ENCODE measurements at places on chromosomes 6 and 20.

- DNase-seq = no peak
Measured at GRCh38 chr20:1301031-1301529, 27.9 kb downstream of the SDCBP2 start.

GRCh38 chr6:132414761-132415160, 13.5 kb upstream of the MOXD1 start:
- DNase-seq = no peak

DNA sequence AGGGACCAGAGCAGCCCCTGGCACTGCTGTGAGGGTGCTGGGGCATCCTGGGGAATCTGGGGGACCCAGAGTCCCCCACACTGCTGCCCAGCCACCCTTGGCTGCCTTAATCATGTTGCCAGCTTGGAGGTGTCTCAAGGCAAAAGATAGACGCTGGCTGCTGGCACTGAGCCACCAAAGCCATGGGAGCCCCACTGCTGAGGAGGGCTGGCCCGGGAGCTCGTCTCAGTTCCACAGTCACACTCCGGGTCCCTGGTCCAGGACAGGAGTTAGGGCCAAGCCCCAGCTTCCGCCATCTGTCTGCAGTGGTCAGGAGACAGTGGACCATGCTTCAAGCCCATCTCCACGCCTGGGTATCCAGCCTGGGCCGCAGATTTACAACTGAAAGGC, 41.0 kb upstream of the HMGA1 start:
- DNase-seq = no peak

DNA sequence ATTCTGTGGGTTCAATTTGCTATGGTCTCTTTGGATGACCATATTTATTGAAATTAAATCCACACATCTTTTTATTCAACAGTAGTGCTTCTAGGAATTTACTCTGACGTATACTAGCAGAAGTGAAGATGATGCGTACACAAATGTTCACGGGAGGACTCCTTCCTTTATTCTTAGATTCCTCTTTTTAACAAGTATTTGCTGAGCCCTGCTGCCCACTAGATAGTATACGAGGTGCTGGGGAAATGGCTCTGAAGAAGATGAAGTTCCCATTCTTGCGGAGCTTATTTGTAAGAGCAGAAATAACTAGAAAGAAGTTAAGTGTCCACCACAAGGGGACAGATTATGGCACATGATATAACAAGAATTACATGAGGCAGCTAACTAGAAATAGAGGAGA, 145.2 kb downstream of the DOK5 start:
- no peak for DNase-seq

DNA sequence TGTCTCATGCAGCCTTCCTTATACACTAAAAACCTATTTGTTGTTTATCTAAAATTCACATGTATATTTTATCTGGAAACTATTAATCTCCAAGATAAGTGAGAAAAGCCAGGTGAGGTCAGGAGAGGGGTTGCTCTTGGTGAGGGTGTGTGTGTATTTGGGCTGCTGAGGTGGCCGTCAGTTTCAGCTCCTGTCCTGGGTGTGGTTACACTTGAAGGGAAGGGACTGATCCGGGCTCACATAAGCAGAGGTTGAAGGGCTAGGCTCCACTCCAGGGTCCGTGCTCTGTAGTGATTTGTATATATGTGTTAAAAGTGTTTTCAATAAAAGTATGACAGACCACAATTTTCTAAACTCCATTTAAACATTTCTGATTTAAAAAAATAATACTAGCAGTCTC, 13.5 kb upstream of the SNAI1 start:
- no peak for DNase-seq

DNA sequence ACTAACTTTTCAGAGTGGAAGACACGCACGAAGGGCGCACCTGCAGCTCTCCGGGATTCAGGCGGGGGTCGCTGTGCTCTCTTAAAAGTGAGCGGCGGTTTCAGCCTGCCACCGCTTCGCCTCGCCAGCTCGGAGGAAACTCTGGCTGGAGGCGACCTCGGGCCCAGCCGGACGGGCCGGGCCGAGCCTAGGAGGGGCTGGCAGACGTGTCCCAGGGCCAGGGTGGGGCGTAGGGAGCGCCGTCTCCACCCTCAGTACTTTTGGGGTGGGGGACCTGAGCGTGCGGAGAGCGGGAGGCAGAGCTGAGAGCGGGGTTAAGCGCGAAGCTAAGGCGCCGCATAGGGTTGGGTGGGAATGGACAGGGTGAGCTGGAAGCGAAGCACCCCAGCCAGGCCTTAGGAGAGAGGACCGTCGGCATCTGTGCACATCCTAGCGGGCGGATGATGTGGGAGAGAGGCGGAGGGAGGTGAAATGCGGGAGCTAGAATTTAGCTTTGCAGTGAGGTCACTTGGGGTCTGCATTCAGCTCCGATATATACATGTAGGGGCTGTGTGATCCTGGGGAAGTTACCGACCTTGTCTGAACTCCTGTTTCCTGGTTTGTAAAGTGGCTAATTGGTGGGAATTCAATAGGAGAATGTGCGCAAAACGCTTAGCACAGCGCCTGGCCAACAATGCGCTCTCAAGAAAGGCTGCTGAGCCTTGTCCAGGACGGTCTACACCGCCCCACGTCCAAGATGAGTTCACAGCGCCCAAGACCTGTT, 6.5 kb upstream of the TFAP2A start:
- DNase-seq = no peak

- DNase-seq = no peak
Measured at GRCh38 chr20:774016-774659, 5.8 kb upstream of the SLC52A3 start.

GRCh38 chr6:118668761-118669385, 17.5 kb upstream of the CEP85L start:
- DNase-seq = no peak

DNA sequence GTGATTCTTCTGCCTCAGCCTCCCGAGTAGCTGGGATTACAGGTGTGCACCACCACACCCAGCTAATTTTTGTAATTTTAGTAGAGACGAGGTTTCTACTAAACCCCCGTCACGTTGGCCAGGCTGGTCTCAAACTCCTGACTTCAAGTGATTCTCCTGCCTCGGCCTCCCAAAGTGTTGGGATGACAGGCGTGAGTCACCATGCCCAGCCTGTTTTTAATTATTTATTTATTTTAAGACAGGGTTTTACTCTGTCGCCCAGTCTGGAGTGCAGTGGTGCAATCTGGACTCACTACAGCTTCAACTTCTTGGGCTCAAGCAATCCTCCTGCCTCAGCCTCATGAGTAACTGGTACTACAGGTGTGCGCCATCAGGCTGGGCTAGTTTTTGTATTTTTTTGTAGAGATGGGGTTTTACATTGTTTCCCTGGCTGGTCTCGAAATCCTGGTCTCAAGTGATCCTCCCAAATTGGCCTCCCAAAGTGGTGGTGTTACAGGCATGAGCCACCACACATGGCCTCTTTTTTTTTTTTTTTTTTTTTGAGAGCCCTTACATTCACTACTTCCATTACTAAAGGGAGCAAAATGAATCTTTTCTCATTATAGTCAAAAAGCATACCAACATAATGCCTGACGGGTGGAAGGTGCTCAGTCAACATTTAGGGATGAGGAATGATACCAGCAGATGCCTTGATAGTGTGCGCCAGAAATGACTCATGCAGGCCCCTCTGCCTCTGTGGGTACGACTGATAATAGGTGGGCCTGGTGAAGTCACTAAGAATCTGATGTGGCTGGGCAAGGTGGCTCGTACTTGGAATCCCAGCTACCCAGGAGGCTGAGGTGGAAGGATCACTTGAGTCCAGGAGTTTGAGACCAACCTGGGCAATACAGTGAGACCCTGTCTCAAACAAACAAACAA, 17.8 kb upstream of the RALGAPB start:
- DNase-seq = no peak

- DNase-seq = no peak
Measured at GRCh38 chr6:82006027-82006738, 241.4 kb downstream of the IBTK start.

DNA sequence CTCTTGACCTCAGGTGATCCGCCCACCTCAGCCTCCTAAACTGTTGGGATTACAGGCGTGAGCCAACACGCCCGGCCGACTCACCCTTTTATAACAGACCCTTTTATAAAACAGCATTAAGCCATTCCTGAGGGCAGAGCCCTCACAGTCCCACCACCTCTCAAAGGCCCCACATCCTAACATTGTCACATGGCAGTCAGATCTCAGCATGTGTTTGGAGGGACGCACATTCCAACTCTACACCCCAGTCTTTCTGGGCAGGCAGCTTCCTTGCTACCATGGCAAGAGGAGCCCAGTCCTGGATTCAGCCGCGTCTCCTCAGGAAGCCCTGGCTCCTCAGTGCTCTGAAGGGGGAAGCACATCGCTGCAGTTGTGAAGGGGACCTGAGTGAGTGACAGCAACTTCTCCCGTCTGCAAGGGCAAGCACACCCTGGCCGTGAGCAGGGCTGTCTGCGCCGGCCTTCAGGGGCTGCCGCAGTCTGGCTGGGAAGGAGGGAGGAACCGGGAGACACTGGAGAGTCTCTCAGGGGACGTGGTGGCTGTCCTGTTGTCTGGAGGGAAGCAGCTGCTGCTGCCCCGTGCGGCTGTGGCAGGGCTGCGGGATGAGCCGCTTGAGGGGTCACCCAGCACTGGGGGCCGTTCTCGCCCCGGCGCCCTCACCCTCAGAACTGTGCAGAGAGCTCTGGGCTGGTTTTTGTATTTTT, 15.9 kb downstream of the OSBPL2 start:
- DNase-seq = no peak

- DNase-seq = no peak
Measured at GRCh38 chr6:154479771-154480639, 30.5 kb downstream of the CNKSR3 start.

DNA sequence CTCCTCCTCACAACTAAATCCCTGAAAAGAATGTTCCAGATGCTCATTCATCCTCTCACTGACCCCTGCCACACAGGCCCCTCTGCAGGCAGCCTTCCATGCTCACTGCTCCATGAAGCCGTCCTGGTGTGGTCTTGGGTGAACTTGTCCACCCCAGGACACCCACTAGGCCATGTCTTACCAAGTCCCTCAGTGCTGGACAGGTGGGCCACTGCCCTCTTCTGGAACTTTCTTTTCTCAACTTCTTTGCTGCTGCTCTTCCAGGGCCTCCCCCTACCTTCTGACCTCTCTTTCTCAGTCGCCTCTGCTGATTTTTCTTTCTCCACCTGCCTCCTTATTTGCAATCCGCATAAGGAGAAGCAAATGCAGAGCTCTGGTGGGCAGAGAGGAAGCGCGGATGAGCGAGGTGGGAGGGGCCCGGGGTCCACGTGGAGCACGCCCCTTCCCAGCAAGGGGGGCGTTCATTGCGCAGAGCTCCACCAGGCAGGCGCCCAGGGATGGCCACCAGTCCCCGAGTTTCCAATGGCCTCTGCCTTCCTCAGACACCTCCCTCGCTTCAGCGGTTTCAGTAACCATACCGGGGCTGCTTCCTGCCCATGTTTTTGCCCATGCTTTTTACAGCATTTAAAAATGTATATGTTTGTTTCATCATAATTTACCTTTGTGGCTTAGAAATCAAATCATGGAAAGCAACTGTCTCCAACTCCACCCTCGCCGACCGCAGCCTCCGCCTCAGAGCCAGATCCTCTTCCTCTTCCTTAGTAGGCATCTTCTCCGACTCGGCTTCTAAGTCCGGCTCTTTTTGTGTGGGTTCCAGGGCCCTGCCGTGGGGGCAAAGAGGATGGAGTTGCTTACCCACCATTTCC, 129.6 kb downstream of the ZDHHC14 start:
- no peak for DNase-seq

DNA sequence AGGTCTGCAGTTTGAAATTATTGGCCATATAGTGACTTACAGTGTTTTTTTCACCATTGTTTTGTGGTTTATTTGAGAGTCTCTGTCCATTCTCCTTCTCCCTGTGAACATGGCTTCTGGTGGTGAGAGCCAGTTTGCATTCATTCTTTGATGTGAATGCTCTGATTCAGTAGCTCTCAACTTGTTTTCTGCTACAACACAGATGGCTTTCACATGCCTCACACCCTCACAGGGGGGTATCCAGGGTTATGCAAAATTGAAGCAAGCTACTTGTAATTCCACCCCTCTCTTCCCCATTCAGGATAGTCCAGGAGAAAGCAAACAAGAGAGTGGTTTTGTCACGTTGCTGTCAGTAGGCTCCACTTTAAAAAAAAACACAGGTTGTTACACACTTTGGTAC, 55.6 kb downstream of the SLX4IP start:
- no peak for DNase-seq

DNA sequence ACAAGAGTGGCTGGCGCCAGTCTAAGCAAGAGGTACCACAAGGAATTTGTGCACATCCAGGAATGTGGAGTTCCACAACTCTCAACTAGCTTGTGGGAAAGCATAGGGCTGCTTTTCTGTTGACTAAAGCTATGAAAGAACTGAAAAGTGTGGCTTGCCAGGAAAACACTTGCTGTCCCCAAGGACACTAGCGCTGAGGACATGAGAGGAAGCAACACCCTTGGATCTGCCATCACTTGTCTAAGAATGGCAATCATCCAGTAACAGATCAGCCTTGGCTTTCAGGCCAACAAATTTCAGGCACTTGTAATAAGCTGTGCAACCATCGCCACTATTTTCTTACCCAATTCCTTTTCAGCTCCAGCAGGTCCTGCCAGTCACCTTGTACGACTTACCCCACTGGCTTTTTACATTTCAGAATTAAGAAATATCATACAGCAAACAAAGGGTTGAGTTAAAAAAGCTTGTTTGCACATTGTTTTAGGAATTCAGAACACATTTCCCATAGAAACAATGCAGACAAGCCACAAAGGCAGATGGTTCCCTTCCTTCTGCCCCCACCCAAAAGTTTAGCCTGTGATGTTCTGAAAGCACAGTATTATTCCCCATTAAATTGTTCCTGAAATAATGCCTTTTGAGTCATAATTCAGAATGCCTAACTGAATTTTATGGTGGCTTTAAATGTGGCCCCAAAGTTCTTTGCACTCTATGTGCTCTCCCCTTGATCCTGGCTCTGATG, 57.9 kb upstream of the SSTR4 start:
- no peak for DNase-seq
